Stimulated activated CD4-positive, alpha-beta T cell treated with anti-CD3 and anti-CD28 coated beads, Interleukin-15, amount 100 ng/mL, for 48 hours (primary cell): ENCODE measurements at places on chromosomes 2 and 18.

DNA sequence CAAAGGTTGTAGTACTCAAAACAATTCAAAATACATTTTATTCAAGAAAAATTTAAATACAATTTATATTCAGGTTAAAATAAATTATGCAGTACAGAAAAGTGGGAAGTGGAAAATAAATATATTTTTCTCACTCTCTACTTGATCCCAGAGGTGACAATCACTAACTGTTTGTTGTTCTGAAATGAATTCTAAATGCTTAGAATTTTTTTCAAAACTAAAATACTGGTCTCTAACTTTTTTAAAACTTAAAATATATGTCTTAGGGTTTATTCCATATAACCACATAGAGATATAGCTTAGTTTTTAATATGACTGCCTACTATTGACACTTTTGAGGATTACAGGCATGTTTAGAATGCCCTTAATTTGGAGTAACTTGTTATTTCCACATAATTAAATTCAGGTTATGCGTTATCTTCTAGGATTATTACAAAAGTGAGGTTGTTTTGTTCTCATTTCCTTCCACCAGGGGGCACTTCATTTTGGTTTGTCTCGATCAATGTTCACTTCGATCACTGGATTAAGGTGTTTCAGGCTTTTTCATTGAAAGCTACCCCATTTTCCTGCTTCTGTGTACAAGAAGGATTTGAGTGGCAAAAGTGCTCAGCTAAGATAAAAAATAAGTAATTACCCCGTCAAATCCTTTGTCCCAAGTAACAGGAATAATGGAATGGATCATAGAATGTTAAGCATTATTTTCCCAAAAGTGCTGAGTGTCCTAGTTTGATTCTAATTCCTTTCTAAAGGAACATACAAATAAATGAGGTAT is 27.1 kb upstream of the TFPI start:
- peak; percentile 6 for DNase-seq

GRCh38 chr2:65294136-65294535 is 66.5 kb downstream of the ACTR2 start:
- no peak for DNase-seq

DNA sequence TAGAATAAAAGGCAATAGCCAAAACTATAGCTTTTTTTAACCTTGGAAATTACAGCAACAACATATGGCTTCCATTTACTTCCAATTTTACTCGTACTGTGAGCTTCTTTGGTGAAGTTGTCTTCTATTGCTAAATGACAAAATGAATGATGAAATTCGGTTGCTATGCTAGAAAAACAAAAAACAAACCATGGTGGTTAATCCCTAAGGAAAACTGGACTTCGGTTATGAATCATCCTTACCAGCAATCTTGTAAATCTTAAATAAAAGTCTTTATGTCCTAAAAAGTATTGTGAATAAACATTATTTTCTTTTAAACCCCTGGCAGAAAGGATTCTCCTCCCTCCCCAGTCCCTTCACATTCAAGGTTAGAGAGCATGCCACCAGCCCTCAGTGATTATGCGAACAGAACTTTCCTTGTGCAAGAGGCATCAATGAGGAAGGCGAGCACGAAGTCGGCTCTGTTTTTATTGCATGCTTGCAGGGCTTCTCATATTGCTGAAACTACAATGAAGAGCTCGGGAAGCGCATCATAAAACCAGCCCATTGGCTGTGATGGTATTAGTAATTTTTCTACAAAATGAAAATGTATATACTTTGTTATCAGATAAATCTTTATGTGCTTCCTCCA is 62.9 kb downstream of the ZNF521 start:
- DNase-seq = no peak

- DNase-seq = no peak
Observed at GRCh38 chr2:17520761-17521160, 2.5 kb upstream of the RAD51AP2 start.

GRCh38 chr2:109059474-109060165 is 69.4 kb upstream of the SH3RF3 start:
- DNase-seq = no peak

DNA sequence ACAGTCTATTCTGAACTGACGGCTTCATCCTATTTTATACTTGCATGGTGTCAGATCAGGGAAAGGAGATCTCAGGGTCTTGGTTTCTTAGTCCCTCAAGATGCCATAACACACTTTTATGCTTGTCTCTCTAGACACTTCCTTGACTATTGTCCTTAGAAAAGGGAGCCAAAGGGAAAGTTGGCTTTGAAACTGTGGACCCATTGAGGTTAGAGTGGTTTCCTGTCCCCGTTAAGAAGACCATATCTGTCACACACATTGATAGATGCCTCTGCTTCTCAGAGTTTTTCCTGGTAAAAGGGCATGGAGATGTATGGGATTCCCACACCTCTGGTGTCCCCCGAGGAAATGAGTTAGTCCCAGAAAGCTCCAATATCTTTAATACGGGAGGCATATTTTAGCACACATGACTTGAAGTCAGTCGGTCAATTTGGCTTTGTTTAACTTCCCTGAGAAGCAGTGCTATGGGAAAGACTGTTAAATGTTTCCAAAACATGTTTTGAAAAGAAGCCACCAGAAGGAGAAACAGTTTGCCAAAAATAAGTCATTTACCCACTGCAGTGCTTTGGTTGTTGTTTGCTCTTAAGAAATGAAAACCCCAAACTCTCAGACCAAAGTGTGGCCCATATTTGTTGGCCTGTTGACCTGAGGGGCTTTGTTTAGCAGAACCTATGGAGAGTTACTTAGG is 133.4 kb upstream of the CXCR4 start:
- DNase-seq = no peak

- DNase-seq = peak; percentile 68
Observed at GRCh38 chr2:223837287-223838061, at the start of gene AP1S3. Gene AP1S3 (minus strand): TSS chr2:223837582. CDS start chr2:223837450, 132 bp downstream.

- DNase-seq = no peak
Observed at GRCh38 chr2:134501476-134502091, 217.2 kb downstream of the TMEM163 start.

GRCh38 chr2:10906926-10907625 is 4.7 kb upstream of the KCNF1 start:
- DNase-seq = no peak
